Activated naive CD4-positive, alpha-beta T cell (primary cell): ENCODE measurements at places on chromosomes 6 and 20.

- no peak for DNase-seq
Observed at GRCh38 chr6:2247664-2248063, 2.3 kb upstream of the GMDS start.

DNA sequence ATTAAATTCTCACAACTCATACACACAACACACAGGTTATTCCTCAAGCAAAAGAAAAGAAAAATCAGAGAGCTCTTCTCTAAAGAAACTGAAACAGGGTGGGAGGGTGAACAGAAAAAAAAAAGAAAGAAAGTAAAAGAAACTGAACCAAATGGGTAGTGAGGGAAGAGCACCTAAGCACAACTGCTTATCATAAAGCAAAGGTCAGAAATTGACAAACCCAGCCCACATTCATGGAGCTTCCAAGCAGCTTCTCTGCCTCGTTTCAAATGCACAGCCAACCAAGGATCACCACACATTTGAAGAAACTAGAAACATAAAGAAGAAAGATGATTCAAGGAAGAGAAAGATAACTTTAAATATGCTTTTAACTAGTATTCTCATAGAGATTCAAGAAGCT lies 90.5 kb downstream of the RNGTT start:
- no peak for DNase-seq

DNA sequence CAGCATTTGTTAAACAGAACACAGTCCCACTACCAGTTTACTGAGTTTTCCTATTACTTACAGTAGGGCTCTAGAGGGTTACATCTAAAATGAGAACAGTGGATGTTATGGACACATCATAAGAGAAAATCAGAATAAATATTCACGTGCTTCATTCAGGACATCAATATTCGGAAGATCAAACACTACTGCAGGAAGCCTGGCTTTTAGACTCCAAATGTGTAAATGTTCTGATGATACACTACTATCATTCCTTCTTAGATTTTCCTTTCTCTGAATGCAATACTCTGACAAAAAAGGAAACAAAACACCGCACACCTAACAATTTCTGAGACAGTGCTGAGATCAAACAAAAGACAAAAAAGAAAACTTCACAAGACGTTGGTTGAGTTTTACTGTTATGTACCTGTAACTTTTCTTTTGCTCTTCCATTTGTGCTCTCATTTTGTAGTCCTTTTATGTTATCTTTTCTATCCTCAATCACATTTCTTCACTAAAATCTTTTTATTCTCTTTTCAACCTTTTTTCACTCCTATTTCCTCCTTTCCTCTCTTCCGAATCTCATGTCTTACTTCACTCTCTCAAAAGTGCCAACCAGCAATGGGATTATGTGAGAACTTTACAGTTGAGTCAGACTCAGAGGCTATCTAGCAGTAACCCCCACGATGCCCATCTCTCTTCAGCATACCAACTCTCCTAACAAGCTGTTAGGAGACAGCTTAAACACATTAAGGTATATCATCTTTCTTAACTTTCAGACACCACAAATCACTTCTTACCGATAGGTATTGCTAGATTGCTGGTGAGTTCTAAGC lies 1.7 kb downstream of the FAM184A start:
- no peak for DNase-seq

DNA sequence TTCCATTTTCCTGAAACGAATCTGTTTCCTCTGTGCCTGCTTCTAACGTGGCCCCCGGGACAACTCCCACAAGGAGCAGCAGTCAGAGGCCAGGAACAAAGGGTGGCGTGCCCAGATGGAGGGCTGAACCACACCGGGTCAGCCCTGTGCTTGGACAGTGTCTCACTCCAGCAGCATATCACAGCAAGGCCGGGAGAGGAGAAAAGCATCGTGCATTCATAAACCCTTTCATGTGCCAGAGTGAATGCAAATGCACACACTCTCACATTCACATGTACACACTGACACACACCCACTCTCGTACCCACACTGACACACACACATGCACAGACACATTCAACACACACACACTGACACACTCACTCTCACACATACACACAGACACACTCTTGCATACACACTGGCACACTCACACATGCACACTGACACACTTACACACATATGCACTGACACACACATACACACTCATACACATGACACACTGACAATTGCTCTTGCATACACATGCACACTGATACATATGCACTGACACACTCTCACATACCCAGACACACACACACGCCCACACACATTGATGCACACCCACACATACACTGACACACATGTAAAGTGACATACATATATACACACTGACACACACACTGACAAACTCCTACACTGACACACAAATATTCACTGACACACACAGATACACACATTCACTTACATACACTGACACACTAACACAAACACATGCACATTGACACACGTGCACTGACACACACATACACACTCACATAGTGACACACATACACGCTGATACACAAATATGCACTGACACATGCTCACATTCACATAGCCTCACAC lies 237.0 kb downstream of the LRFN2 start:
- DNase-seq, result no peak

- DNase-seq, result no peak
Observed at GRCh38 chr6:8064638-8065518, 689 bp upstream of the BLOC1S5 start.
